ENCODE measurements at places on chromosomes 12 and 14.

- DNase-seq = no peak
These were observed 92.9 kb downstream of the ERC1 start for GRCh38 chr12:1083889-1084262.

DNA sequence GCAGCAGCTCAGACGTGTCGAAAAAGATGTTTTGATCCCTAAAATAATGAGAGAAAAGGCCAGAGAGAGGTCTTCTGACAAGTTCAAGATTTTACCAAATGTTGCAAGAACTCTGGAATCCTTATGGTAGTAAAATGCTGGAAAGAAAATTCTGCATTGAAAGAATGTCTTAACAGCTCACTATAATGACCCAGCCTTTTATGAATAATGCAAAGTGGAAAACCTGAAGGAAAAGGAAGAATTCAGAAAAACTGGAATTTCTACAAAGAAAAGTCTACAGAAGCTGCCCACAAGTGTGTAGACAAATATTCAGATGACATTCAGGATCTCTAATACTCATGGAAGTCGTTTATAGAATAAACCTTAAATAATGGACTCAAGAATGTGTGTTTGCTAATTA is 1.8 kb upstream of the CCDC88C start:
- no peak for DNase-seq

DNA sequence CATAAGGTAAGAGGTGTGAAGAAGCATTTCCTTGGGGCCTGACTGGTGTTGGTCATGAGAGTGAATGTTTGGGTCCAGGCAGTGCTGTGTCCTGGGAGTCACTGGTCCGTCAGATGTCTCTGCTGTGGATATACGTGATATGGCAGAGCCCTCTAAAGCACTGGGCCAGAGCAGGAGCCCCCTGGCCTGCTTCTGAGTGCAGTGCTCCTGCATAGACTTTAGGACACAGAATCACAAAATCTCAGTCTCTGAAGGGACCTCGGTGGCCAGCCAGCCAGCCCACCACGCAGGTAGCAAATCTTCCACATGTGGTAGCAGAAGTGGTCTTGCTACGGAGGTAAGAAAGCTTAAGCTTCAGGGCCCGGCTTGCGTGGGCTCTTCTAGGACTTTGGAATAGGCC is 18.5 kb upstream of the AQP2 start:
- no peak for DNase-seq

- no peak for DNase-seq
These were observed 84.1 kb downstream of the NUMB start for GRCh38 chr14:73374218-73374617.

- no peak for DNase-seq
These were observed 2.7 kb upstream of the INHBE start for GRCh38 chr12:57452181-57452936.

DNA sequence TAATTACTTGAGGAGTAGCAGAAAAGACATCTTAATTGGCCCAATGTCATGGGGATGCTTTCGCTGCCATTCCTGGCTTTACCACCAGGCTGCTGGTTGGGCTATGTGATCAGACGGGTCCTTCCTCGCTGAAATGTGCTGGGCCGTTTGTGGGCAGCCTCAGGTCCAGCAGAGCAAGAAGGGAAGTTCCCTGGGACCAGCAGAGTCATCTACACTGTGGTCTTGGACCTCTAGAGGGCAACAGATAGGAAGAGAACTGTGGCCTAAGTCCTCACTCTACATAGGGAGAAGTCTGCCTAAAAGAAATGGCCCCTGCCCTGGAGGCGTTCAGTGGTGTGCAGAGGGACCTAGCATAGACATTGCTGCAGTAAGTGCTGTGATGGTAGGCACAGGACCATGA is 10.9 kb downstream of the EVL start:
- peak; percentile 72 for DNase-seq

- no peak for DNase-seq
These were observed 4.1 kb upstream of the LMO3 start for GRCh38 chr12:16610001-16610585.

- no peak for DNase-seq
These were observed 766.2 kb downstream of the FLRT2 start for GRCh38 chr14:86296173-86296572.

GRCh38 chr14:69008421-69008884 is 29.4 kb upstream of the ACTN1 start:
- no peak for DNase-seq

All from CD8-positive, alpha-beta T cell (primary cell).